Forelimb muscle (tissue), 1 donor: ENCODE measurements at places on chromosomes 2 and 18.

DNA sequence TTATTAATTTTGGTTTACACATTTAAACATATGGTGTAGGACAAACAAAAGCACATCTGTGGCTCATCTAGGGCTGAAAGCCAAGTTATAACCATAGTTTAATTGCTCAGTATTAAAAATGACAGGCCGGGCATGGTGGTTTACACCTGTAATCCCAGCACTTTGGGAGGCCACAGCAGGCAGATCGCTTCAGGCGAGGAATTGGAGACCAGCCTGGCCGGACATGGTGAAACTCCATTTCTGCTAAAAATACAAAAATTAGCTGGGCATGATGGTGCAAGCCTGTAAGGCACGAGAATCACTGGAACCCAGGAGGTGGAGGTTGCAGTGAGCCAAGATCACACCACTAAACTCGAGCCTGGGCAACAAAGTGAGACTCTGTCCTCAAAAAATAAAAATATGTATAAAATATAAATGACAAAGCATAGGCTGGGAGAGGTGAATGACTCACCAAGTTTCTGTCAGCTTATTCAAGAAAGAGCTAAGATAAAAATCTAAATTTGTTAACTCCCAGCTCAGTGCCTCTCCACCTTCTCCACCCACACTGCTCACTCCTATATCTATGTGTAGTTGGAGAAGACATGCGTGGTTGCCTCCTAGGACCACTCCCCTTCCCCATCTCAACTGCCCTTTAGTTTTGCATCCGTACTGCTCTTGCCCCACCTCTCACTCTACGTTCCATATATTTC lies 79.2 kb upstream of the PID1 start:
- no peak for DNase-seq

- no peak for DNase-seq
These were observed 64.7 kb downstream of the CCDC178 start for GRCh38 chr18:33375829-33376228.

DNA sequence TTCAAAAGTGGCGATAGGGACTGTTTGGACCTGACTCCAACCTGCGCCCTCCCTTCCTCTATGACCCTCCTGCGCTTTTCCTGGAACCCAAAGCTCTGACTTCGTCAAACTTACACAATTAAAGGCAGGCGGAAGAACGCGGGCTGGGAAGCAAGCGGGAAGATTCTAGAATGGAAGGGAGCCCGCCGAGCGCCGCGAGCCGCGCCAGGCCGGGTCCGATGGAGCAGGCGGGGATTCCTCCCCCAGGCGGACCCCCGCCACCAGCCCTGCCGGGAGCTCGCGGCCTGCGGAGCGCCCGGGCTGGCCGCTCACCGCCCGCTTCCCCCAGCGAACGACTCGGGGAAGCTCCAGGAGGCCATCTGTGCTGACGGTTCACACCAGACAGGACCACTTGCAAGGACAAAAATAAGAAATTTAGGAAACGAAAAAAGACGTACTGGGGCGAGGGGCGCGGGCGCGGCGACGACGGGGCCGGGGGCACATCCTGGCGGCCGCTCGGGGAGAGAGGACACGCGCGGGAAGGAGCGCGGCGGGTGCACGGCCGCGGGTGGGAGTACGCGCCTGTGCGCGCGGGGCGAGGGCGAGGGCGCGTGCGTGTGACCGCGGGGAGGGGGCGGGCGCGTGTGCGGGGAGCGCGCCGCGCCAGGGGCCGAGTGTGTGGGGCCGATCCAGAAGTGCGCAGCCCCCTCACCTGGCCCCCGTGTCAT lies 1.1 kb upstream of the SALL3 start:
- no peak for DNase-seq

DNA sequence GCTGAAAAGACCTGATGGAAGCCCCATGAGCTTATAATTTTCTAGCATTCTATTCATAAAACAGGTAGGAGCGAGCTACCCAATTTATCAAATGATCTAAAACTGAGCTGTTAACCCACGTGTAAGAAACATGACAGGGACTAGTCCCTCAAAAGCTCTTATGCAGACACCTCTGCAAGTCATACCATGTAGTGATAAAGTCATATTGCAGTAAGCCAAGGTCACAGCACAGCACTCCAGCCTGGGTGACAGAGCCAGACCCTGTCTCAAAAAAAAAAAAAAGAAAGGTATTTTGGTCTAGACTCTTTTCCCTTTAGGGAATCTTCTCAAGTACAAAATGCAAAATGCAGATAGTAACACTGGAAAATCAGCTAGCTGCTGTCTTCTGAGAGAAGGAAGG lies 58.9 kb upstream of the ARL5A start:
- no peak for DNase-seq

GRCh38 chr18:11849841-11850634 lies 1.2 kb upstream of the CHMP1B start:
- no peak for DNase-seq

GRCh38 chr2:174376967-174377366 lies 18.6 kb upstream of the SCRN3 start:
- no peak for DNase-seq

DNA sequence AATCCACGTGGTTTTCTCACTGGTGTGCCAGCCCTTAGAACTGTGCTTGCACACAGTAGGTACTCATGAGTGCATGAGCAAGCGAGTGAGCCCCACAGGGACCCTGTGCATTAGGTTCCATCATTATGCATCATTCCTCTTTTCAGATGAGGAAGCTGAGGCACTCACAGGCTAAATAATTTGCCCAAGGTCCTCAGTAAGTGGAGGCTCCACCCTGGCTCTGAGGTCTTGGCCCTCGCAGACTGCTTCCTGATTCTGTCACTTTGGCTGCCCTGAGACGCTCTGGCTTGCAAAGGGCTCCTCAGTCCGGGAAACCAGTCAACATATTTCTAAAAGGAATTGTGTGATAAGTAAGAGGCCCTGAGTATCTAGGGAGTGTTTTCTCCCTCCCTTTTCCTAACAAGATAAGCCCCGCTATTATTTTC lies 71.7 kb downstream of the IL1R2 start:
- DNase-seq = no peak

DNA sequence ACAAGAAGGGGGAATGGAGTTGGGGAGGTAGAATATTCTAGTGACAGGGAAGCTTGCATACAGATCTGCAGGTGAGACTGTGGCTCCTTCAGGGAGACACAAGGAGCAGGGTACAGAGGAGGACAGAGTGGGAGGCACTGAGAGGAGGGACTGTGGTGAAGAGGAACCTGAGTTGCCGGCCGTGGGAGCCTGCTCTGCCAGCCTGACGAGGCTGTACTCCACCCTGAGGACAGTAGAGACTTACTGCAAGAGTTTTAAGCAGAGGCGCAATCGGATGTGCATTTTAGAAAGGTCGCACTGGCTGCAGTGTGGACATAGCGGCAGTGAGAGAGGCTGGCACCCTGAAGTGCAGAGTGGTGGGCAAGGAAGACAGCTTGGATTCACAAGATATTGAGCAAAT lies 185.8 kb downstream of the GFPT1 start:
- DNase-seq = no peak

DNA sequence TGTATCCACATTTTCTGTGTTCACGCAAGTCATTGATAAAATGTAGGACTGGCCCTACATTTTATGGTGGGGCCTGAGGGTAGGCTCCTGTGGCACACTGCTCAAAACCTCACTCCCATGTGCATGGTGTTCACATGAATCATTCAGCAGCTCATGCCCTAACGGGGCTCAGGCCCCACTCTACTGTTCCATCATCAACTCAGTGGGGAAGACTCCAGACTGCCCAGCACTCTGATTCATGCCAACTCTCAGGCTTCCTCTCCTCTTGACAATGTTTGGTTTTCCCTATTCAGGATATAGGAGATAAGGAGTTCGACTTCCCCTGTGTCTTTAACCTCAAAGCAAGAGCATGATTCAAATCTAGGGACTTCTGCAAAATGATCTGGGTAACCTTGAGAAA lies 92.0 kb upstream of the BOD1L2 start:
- no peak for DNase-seq

GRCh38 chr2:182980115-182980514 lies 58.1 kb downstream of the NCKAP1 start:
- DNase-seq = peak; percentile 1

GRCh38 chr2:133718688-133719201 lies 150.5 kb upstream of the NCKAP5 start:
- no peak for DNase-seq

DNA sequence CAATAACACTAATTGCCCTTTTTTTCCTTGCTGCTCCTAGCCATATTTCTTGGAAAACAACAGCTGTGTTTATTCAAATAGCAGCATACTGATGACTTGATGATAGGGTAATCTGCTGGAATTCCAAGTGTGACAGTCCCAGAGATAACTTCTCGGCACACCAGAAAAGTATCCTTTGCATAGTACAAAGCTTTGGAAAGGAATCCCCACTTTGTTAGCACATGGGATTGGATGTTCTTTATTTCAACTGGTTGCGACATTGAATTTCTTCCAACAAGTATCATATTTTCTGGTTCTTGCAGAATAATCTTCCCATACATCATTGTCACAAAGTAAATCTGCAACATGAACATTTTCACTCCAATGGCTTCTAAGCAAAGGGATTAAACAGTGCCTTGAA lies 445.8 kb upstream of the ACVR2A start:
- DNase-seq = no peak

GRCh38 chr2:198476007-198476406 lies 671.6 kb downstream of the PLCL1 start:
- DNase-seq = no peak

DNA sequence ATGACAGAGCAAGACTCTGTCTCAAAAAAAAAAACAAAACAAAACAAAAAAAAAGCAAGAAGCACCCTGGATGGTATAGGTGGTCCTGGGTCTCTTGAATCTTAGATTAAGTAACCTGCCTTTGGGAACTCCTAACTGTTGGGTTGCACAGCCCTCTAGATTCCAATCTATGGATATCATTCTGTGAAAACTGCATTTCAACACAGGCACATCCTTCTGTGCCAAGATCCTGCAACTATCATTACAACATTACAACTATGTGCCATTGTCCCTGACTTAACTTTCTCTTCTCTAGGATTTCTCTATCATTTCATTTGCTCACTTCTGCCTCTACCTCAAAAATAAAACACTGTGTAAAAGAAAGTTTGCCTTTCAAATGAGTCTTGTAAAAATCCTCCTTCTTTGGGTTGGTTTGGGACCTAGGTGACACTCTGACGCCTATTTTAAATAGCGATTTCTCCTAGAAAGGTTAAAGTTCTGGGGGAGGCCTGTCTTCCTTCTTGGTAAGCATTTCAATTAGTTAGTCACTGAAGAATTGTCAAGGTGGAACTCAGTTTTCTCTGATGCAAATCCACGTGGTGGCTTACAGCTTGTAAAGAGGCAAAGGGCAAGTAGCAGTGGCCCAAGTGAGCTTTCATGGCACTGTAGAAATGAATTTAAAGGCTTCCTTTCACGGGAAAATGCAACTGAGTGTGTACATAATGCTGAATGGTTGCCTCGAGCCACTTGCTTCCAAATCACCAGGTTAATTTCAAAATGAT lies 9.2 kb downstream of the LGALSL start:
- no peak for DNase-seq

- DNase-seq = no peak
These were observed 258.0 kb downstream of the CNTNAP5 start for GRCh38 chr2:124283096-124283495.

GRCh38 chr2:45822272-45822630 lies 170.8 kb downstream of the PRKCE start:
- no peak for DNase-seq

DNA sequence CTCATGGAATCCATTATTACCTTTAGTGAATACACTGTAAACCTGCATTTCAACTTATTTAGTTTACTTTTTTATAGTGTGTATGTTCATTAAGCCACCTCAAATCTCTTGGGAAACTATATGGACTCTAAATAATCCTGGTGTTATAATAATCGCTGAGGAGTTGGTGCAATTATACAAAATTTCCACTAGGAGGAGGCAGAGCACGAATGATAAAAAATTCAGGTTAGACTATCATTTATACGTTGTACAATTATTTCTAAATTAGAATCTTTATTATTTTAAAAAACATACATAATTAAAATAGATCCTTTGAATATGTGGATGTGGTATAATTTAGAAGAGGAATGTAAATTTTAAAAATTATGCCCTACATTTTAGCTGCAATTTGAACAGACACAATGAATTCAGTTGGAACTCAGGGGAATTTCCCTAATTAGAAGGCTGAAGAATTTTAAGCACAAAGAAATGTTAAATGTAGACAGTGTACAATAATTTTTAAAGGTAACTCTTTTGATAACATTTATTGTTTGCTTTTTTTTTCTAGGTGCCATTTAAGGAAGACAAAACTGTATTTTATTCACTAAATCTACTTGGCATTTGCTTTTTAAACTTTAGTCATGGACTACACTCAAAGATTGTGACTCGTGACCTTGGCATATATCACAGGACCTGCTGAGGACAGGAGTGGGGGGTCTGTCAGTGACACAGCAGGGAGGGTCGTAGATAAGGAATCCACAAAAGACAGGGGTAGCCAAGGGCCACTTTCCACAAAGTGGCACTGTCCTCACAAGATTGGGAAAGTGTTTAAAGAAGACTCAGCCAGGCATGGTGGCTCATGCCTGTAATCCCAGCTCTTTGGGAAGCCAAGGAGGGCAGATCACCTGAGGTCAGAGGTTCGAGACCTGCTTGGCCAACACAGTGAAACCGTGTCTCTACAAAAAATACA lies 45.5 kb downstream of the RAB12 start:
- no peak for DNase-seq

- DNase-seq = no peak
These were observed 5.1 kb downstream of the NOL4 start for GRCh38 chr18:34219651-34220050.

DNA sequence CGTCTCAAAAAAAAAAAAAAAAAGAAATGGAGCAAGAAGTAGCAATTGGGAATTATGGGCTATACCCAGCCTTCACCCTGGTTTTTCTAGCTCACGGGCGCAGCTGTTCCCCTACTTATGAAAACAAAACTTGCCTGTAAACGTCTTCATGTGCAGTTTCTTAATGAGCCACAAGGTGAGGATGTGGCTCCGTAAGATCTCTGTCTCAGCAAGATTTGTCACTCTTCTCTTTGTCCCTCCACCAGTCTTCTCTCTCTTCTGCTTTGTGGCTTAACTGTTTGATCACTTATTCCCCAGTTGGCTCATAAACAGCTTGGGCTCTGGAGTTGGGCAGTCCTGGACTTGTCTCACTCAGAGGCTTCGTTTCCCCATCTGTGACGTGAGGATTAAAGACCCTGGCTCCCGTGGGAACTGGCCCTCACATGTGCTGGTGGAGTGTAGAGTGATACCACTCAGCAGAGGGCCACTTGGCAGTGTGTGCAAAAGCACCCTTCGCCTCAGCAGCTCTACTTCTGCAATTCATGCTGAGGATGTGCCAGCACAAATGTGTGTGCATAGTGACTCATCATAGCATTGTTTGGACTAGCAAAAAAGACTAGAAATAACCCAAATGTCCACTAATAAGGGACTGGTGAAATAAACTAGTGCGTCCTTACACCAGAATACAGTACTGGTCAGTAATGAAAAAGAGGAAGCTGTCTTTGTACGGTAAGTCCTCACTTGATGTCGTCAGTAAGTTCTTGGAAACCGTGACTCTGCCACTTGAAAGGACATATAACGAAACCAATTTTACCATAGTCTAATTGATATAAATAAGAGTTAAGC lies 8.7 kb downstream of the CEP68 start:
- no peak for DNase-seq

- DNase-seq = no peak
These were observed 145.3 kb downstream of the BABAM2 start for GRCh38 chr2:28035816-28036215.

- no peak for DNase-seq
These were observed 84.8 kb upstream of the BCL2L11 start for GRCh38 chr2:111035830-111036441.

- no peak for DNase-seq
These were observed 105.6 kb downstream of the PRPF40A start for GRCh38 chr2:152611458-152612231.

GRCh38 chr2:15738943-15739342 lies 147.3 kb downstream of the DDX1 start:
- no peak for DNase-seq
